HepG2 (cell line): ENCODE measurements at places on chromosomes 12 and 14. TPM values are rescaled to one million over a fixed set of nuclear protein-coding genes. Genes with fewer than 3 reads are reported as not detected.

DNA sequence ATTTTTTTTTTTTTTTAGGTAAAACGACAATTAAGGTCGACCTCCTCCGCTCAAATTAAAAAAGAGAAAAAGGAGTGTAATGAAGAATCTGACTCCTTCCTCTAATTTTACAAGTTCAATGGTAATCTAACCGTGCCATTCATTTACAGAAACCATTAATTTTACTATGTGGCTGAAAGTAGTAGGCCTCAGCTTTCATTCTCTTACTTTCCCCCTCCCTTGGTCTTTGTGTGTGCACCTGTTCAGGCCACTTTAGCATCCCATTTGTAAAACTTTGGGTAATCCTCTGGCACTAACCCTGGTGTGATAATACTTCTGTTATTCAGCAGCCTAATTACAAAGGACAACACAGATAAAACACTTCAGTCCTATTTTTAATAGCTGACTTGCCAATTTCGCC lies 128.1 kb downstream of the ASCL1 start:
- DNase-seq = no peak

GRCh38 chr12:106204312-106204711 lies 43.5 kb downstream of the CKAP4 start:
- DNase-seq = no peak

Gene WNT1
- not detected in 2 replicates for total RNA-seq

DNA sequence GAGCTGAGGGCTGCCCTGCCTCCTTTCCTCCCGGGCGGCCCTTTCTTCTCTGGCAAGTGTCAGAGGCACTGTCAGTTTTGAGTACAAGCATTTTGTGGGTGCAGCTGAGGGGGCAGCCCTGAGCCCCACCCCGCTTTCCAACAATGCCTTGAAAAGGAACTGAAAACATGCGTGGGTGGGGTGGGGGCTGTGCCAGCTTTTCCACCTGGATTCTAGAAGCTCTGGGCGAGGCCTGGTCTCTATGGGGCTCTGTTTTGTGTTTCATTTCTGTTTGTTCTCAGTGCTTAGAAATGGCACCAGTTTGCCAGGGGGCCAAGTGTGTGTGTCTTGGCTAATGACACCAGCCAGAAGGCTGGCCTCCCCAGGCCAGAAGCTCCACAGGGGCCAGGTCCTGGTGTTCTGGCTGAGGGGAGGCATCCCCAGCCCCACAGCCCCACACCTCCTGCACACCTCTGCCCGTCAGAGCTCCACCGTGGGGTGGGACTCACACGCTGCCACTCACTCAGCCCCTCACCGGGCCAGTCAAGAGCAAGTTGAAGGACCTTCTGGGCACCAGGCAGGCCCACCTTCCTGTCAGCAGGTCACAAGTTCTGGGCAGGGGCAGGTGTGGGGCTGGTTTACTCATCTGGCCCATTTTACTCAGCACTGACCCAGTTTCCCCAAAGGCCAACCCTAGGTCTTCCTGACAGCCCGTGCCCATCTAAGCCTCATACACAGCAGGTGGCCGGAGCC lies 155.1 kb downstream of the CALM1 start:
- DNase-seq = no peak

DNA sequence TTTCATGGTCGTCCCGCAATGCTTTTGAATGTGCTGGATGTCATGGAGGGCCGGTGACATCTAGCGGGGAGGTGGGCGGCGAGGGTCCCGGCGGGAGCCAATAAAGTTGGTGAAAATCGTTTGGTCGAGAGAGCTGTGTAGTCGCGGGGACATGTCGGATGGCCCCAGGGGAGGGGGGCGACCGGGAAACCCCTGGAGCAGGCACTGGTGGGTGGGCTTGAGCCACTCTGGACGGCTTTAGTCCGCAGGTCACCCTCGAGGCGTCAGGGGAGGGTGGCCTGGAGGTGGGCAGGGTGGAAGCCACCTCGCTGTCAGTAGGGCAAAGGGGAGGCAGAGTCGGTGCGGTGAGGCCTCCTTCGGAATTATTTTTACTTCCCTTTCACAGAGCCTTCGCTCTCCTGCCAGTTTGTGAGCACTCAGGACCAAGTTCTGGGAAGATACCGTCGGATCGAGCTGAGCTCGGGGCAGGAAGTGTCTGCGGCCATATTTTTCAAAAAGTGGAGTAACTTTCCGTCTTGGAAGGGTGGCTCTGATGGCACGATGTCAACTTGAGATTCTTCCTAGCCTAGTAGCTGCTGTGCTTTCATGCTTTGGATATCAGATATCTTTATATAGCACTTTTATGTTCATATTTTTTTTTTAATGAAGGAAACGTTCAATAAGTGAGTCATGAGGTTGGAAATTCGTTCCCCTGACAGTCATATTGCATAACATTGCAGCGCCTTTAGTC lies 28.2 kb downstream of the WBP11 start:
- no peak for DNase-seq

DNA sequence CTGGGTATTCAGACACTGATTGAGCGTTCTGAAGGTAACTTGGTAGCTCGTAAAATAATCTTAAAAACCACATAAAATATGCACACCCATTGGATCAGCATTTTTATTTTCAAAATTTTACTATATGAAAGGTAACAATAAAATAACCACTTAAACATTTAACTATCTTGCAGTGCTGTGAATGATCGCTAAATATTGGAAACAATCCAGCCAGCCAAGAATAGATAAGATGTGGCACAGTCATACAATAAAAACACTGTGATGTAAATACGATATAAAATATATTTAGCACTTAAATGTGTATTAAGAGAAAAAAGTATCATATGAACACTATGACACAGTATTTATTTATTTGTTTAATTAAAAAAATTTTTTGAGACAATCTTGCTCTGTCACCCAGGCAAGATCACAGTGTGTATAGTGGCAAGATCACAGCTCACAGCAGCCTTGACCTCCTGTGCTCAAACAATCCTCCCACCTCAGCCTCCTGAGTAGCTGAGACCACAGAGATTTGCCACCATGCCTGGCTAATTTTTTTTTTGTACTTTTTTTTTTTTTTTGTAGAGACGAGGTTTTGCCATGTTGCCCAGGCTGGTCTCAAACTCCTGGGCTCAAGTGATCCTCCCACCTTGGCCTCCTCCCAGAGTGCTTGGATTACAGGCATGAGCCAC lies 39.4 kb downstream of the SDR9C7 start:
- DNase-seq = no peak

Gene ACOT4
- 0.04 TPM in 1 of 2 replicates, not detected in the other for total RNA-seq

DNA sequence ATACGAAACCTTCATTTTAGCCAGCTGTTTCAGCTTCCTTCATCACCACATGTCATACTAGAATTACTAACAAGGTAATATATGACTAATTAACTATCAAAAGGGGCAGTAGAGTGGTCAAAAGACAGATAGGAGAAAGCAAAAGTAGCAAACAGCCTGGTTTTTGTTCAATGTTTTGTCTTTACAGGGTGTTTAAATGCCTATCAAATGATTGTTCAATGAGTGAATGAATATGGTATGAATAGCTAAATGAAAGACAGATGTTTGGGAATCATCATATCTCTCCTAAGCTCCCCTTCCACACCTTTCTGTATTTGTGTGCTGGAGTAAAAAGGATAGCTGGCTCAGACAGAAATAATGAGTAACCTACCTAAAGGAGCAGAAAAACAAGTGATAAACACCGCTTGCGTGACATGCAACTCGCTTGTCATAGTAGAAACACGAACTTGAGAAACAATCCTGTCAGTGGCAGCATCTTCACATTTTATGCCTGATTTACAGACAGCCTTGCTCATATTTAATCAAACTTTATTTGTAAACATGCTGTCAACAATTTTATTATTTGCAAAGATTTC lies 34.2 kb downstream of the ABCC9 start:
- no peak for DNase-seq

DNA sequence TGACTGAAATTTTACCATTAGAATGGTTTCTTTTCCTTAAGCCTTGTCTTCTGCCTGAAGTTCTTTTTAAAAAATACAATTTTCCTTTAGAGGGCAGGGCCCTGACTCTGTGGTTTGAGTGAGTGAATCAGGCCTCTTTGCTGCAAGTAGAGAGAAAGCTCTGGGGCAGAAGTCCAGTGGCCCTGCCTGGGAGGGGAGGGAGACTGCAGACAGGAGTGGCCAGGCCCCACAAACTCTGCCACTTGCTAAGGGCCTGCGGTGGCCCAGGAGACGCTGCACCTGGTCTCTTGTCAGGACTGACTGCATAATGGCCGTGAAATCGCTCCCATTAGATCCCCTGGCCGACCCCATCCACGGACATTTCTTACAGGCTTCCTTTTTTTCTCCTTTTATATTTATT lies 25.5 kb downstream of the TSPAN11 start:
- no peak for DNase-seq

GRCh38 chr12:18345021-18345735 lies 83.9 kb downstream of the PIK3C2G start:
- no peak for DNase-seq

GRCh38 chr14:67444395-67444794 lies 32.4 kb upstream of the PLEK2 start:
- no peak for DNase-seq
